ENCODE measurements at places on chromosomes 7 and 10. TPM values are rescaled to one million over a fixed set of nuclear protein-coding genes. Genes with fewer than 3 reads are reported as not detected.

Gene GDF2
- total RNA-seq, result not detected

Gene H2BK1
- total RNA-seq, result not detected

Gene CHRM2
- 45.8 TPM for total RNA-seq

Gene CYP2E1
- 1.3 TPM for total RNA-seq

Gene LRRC61
- total RNA-seq, result 5.7 TPM

GRCh38 chr10:33484787-33485186 lies 150.3 kb upstream of the NRP1 start:
- DNase-seq, result no peak

DNA sequence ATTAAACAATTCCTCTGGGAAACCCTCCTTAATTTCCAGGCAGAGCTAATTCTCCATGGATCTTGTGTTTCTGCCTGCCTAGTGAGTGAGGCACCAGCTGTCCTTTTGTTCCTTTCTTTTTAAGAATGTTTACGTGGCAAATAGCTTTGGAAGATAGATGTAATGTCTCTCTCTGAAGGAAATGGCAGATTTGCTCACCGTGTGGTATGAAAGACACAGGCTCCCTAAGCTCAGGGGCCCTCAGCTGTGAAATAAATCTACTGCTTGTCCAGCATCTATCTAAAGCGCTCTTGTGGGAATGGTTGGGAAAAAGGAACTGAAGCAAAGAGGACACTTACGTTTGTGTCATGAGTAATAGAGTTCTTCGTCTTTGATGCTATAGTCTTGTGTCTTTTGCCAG lies 64.6 kb downstream of the FAS start:
- DNase-seq, result no peak

GRCh38 chr7:90666186-90666585 lies 70.1 kb downstream of the CDK14 start:
- peak; percentile 73 for DNase-seq

GRCh38 chr7:139744768-139745677 lies 32.8 kb downstream of the HIPK2 start:
- peak; percentile 69 for DNase-seq

DNA sequence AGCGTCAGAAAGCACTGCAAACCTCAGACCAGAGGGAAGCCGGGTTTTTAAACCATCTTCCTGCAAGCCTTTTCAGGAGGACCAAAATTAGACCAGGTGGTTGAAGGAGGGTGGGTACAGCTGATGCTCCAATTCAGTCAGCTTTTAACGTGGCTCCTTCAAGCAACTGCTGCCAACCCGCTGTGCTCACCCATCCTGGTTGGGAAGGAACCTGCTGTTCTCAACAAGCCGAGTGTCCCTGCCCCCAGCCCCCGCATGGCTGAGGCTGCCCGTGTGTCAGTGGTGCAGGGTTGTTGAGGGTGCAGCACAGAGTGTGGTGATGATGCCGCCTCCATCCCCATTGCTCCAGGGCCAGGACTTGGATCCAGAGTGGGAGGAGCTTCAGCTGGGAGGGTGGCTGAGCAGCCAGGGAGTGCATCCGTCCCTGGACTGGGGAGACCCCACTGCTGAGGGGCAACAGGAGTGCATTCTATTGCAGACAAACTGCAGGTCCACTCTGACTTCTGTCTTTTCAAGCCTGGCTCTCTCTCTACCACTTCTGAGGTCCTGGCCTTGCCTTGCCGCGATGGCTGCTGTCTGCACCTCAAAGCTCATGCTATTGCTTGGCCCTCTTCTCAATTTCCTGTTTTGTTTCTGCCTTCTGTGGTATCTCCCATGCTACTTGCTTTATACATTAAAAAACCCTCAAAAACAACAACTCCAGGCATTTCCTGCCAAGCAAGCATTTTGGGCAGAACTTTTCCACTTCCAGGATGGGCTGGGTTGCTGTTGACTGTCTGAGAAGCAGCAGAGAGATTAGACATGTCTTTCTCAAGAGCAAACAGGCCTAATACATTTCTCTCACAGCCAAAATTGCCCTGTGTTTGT lies 134.7 kb downstream of the DNAJB6 start:
- no peak for DNase-seq

GRCh38 chr10:24822590-24822989 lies 98.9 kb upstream of the ARHGAP21 start:
- DNase-seq, result no peak

- DNase-seq, result no peak
These were observed 98.3 kb downstream of the MKLN1 start for GRCh38 chr7:131425992-131426391.

DNA sequence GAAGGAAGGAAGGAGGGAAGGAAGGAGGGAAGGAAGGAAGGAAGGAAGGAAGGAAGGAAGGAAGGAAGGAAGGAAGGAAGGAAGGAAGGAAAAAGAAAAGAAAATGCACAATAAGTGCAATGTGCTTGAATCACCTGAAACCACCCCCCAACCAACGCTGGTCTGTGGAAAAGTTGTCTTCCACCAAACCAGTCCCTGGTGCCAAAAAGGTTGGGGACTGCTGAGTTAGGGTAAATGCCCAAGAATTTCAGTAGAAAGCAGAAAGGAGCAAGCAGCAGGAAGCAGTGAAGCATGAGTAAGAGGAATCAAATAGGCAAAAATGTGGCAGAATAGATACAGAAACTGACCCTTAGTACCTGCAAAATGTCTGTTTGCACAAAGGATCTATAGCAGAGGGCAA lies 137.2 kb downstream of the JCAD start:
- no peak for DNase-seq

DNA sequence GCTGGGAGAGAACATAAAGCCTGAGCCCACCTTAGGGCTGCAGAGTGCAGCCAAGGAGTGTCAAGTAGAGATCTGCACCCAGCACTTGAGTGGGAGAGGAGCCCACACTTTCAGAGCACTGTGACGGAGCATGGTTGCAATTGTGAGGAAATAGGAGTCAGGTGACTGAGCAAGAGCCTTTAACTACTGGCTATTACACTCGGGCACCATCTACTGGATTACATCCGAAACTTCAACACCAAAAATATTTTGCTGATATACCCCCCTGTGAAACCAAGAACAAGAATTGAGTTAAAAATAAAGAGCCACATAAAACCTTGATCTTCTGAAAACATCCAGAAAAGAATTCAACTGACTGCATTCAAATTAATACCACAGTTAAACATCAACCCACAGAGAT lies 657.9 kb downstream of the NXPH1 start:
- DNase-seq, result no peak

GRCh38 chr10:10794791-10795191 lies 222.9 kb upstream of the CELF2 start:
- no peak for DNase-seq

DNA sequence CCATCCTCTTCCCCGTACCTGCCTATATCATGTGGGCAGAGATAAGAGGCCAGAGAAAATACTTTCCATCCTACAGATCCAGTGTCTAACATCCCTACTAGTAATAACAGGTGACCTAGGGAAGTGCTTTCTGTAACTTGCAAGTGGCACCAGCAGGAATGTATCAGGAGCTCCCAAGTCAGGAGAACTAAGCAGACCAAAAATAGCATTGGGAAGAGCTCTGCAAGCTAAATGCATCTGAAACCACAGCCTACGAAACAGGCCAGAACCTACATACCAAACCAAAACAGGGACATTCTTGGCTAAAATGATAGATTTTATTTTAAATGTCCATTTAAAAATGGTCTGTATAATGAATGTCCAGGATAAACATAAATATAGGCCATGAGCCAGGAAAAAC lies 680.8 kb downstream of the PHTF2 start:
- no peak for DNase-seq

DNA sequence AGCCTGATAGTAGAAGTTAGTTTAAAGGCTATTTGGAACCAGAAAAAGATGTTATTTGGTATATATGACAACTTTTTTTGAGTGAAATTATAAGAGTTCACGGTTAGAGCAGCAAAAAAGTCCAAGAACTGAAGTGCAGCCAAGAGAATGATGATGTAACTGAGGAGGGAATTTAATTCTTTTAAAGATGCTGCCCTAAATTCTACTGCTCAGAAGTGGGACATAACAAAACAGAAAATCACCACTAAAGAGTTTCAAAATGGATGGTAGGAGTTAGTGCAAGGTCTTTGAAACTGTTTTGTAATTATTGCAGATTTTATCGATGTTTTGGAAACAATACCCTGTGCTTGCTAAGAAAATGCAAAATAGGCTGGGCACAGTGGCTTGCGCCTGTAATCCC lies 6.5 kb downstream of the SAMD8 start:
- DNase-seq, result no peak

GRCh38 chr10:95635319-95635733 lies 21.2 kb downstream of the ALDH18A1 start:
- no peak for DNase-seq

- no peak for DNase-seq
These were observed 1.8 kb downstream of the SEMA3C start for GRCh38 chr7:80916770-80917741.

DNA sequence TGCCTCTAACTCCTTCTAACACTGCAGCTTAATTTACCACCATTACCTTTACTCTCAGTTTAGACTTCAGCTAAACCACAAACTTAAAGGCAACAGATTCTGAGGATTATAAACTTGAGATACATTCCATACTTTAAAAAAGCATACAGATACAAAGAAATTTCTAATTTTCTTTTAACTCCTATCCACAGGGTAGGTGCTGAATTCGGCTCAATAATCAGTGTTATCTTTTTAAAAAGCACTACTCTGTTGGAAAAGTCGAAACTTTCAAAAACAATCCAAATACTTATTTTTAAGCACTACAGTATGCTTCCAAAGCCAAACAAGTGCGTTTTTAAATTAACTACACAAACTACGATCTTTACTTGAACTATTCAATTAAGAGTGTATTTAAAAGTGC lies 1.0 kb downstream of the SMNDC1 start:
- no peak for DNase-seq

DNA sequence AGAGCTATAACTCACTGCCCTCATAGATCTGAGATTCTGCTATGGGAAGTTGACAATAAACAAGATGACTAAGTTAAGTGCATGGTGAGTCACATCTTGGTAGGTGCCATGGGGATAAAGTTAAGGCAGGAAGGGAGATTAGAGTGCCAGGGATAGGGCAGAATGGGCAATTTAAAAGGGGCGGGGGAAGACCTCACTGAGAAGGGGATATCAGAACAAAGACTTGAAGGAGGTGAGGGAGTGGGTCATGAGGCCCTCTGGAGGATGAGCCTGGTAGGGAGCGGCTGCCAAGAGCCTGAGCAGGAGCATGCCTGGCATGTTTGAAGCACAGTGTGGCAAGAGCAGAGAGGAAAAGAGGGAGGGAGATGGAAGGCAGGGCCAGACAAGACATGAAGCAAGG lies 34.8 kb upstream of the INMT start:
- no peak for DNase-seq

DNA sequence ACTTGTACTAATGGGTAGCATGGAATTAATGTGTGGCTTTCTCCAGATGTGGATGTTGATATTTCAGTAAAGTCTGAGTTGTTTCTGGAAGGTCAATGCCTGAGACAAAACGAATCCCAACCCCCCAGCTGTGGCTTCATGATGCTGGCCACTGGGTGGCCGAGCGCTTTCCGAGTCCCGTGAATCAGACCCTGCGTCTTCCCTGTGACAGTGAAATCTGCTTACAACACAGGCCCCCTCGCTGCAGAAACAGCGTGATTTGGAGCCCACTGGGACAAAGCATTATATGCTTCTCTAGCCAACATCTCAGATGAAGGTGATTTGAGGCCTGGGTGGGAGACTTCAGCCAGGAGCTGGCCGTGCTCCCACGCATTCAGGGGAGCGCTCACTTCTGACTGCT lies 124.7 kb downstream of the WDR37 start:
- DNase-seq, result no peak

DNA sequence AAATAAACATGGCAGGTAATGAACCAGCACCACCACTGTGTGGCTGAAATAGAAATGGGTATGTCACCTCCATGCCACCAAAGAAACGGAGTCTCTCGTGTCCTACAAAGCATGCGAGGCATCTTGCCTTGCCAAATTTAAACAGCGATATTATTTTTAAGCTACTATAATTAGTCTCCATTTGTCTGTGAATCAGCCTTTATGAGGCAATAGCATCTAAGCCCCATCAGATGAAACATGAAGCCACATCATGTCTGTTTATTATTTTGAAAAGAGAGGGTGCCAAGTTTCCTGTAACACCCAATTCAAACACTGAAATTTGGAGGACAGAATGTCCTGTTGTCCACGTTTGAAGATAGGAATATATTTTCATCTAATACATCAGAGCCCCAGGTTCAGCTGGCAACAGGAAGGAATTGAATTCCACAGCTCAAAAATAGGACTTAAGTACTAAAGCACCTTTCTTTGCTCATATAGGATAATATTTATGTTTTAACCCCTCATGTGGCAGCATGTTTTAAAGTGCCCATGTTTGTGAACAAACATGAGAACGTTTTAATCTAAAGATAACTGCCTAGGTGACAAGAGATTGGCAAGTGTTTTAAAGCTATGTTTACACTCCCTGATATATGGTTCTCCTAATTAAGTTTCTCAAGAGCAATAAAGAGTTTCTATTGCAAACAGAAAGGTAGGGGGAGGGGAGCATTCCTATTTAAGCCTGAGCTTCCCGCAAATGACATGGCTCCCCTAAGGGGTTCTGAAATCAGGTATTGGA lies 86.8 kb downstream of the SORBS1 start:
- no peak for DNase-seq

DNA sequence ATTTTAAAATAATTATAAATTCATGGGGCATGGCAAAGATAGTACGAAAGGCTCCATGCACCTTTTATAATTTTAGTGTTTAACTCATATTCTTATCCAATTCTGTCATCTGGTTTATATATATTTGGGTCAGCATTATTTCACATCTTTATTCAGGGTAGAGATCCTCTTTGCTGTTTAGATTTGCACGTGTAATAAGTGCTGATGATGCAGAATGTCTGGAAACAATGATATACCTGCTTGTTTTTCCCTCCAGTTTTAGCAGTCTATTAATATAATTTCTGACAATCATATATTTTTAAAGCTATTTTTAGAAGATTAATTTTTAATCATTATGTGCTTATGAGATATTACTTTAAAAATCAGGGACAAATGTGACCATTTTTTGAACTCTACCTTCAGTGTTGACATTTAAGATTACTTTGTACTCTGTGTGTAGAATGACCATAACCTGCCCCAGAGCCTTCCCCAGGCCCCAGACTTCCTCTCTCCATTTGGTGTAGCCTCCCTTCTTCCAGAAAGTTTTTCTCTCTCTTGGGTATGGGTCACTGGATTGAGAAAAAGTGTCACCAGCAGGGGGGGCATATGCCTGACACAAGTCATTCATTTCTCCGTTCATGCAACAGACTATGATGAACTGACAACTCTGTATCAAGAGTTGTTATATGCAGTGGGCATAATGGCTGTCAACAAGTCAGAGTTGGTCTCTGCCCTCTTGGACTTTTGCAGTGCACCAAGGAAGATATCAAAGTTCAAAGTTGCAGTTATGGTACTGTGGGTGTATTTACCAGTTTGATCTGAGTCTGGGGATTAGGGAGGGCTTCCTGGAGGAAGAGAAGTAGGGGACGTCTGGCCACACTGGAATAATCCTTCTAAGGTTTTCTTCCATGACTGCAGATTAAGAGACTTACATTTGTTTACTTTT lies 192.6 kb upstream of the CCDC6 start:
- DNase-seq, result no peak

- DNase-seq, result no peak
These were observed 26.2 kb downstream of the PTPN12 start for GRCh38 chr7:77563275-77563674.
